SHP77 treated with DMSO at 0.1 percent for 48 hours (cell line): ENCODE measurements at places on chromosomes 1 and 21.

GRCh38 chr1:206448471-206448870, 21.8 kb upstream of the IKBKE start:
- DNase-seq = no peak

GRCh38 chr1:215704089-215704860, 137.2 kb downstream of the KCTD3 start:
- no peak for DNase-seq

GRCh38 chr1:39213511-39214002, 9.1 kb downstream of the MACF1 start:
- DNase-seq = no peak

DNA sequence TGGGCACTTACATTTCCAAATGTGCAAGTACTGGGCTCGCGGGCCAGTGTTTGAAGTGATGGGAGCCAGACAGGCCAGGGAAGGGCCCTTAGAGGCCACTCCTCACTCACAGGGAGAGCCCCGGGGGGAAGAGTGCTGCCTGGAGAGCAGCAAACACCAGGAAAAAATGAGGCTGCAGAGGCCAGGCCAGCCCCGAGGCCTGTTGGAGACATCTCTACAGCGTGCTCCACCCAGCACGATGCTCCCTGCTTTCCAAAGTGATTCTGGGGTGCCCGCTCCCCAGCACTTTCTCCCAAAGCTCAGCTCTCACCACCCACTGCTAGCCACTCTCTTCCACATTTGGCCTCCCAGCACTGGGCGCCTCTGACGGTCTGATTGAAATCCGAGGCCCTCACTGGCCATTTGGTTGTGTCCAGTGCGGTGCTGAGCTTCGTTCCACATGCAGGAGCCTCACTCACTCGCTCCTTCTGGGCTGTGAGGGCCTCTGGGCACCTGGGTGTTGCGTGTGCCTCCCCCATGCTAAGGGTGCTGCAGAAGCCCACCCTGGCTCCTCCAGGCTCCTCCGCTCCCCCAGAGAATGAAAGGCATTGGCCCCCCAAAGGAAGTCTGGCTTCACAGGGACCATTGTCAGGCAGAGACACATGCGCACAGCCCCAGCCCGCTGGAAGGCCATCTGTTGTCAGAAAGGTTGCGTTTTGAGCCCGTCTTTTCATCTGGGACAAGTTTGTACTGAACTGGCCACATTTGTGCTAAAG, 385.4 kb upstream of the VAMP3 start:
- DNase-seq = no peak

- no peak for DNase-seq
Measured at GRCh38 chr1:68745451-68745850, 248.6 kb upstream of the DEPDC1 start.

GRCh38 chr21:38816400-38816977, 10.8 kb downstream of the ETS2 start:
- no peak for DNase-seq

DNA sequence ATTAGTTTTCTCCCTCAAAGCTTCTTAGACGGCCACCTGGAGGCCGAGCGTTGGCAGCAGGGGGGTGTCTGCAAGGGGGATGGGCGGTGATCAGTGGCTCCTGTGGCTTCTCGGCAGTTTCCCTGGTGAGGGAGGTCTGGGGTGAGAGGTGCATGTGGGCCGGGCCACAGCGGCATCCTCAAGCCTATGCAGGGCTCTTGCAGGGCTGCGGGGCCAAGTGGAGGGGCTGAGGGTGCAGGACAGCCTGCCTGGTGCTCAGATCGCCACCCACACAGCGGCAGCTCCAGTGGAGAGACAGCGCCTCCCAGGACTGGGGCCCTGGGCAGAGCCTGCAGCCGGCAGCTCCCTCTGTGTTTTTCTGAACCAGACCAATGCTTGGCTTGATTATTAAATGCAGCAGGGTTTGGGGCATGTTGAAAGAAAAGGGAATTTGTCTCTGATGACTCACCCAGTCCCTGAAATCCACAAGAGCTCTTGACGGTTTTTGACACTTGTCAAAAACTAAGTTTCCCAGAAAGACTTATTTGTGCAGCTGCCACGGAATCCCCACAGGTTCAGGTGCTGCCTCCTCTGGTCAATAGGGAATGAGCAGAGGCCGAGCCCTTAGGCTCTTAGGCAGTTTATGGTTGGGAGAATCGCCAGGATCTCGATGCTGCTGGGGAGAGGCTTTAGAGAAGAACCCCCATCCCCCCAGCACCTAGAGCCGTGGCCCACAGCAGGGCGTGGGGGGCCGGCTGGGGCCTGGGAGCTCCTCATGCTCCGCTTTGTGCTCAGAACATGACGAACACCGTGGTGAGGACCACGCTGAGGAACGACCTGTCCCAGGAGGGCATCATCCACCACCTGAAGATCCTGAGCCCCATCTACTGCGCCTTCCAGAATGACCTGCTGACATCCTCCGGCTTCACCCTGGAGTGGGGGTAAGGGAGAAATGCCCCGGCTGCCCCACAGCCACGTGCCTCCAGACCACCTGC, 54.7 kb downstream of the UMODL1 start:
- DNase-seq = peak; percentile 83

- no peak for DNase-seq
Measured at GRCh38 chr1:59156051-59156450, 140.8 kb upstream of the FGGY start.

DNA sequence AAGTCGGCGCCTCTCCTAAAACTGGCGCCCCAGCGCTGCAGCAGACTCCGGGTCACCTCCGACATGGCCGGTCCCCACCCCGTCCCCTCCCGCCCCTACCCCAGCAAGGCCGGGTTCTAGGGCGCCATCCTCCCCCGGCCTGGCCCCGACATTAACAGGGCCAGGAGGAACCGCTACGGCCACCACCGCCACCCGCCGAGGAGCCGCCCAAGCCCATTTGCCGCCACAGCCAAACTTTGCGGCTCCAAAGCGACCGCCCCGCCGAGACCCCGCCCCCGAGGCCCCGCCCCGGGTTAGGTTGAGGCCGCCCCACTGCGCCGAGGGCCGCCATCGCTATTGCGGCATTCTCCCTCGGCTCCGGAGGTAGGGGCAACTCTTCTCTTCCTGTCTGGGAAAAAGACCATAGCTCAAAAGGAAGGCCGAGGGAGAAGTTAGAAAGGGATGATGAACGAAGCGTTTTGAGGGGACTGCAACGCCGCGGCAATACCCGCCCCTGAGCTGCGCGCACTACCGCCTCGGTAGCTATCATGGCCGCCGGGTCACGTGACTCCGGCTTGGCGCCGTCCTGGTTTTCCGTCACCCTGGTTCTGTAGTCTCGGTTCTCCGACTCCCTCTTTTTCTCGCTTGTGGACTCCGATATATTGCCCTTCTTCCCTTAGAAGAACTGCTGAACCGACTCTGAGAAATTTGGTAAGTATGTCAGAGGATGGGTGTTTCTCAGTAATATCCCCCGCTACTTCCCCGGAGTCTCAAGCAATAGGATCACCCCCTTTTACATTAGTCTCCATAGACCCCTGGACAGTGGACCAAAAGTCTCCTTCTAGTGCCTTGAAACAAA, at the start of the genes AIDA and BROX:
TSS of gene AIDA (minus strand) at position 239 of the 838 bp plus-strand sequence. CDS start at position 65, 174 bp downstream.
TSS of gene BROX (plus strand) at position 312 of the 838 bp plus-strand sequence. CDS start 3,136 bp downstream, outside the sequence.
- peak; percentile 66 for DNase-seq

DNA sequence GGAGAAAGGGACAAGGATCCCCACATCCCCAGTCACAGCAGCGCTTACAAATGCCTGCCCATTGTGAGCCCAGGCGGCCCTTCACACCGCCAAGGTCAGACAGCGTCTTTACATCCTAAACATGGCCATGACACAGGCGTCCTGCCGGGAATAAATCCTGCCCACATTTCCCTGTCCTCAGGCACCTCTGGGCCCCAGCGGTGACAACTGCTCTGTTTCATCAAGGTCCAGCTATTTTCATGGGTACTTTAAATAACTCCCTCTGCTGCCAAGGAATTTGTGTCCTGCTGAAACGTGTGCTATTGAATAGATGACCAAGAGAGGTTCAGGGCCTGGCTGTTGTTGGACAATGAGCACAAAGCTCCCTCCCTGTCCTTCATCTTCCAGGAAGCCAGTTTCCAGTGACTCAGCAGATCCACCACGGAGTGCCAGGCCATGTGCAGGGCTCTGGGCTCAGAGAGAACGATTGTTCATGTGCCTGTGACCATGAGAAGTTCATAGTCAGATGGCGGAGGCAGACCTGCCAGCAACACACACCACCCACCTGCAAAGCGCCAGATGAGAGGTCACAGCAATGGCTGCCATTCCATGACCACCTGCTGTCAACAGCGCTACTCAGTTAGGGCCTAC, 195.8 kb downstream of the MATN1 start:
- DNase-seq = no peak
